ENCODE measurements at places on chromosomes 4 and X. TPM values are rescaled to one million over a fixed set of nuclear protein-coding genes. Genes with fewer than 3 reads are reported as not detected.

Gene SPANXA2
- total RNA-seq = not detected

Gene TMEM47
- not detected for total RNA-seq

Gene CT45A10
- total RNA-seq = not detected

GRCh38 chr4:165716472-165716871 is 156.6 kb upstream of the TLL1 start:
- H3K4me3 ChIP-seq = no peak overlapping the region
- H3K4me1 ChIP-seq = no peaks in the 10 kb centered on the region
- H3K27me3 ChIP-seq = no peaks in the 10 kb centered on the region
- no peak for DNase-seq
- no peaks in the 10 kb centered on the region for H3K36me3 ChIP-seq

- H3K4me1 ChIP-seq = no peaks in the 10 kb centered on the region
- no peak overlapping the region for H3K4me3 ChIP-seq
- no peak overlapping the region for H3K27ac ChIP-seq
- no peaks in the 10 kb centered on the region for H3K36me3 ChIP-seq
- peaks cover 8% of the 10 kb centered on the region for H3K27me3 ChIP-seq
Observed at GRCh38 chr4:176387571-176387970, 67.8 kb downstream of the SPCS3 start.

- no peak overlapping the region for H3K4me3 ChIP-seq
- H3K4me1 ChIP-seq = peaks cover 7% of the 10 kb centered on the region
- H3K27ac ChIP-seq = peak overlapping the region; percentile 67
- no peak for DNase-seq
- no peaks in the 10 kb centered on the region for H3K36me3 ChIP-seq
Observed at GRCh38 chr4:40150932-40151331, 45.9 kb upstream of the RHOH start.

DNA sequence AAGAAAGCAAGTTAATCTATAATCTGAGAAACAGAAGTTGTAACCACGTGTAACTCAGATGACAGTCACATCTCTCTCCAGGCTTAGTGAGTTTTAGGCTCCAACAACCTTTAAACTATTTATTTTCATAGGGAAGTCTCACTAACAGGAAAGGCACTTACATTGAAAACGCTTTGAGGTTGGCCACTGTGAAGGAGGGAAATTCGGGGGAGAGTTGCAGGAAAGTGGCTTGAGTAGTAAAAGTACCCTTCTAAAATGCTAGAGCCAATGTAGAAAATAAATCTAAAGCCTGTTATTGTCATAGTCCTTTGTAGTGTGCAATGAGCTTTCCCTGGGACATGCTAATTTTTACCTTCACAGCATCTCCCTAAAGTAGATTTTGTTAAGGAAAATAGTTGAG is 995 bp upstream of the NFXL1 start:
- H3K4me1 ChIP-seq = peaks cover 19% of the 10 kb centered on the region
- H3K4me3 ChIP-seq = peak overlapping the region; percentile 98
- DNase-seq = no peak
- H3K27ac ChIP-seq = no peak overlapping the region
- peaks cover 5% of the 10 kb centered on the region for H3K27me3 ChIP-seq

DNA sequence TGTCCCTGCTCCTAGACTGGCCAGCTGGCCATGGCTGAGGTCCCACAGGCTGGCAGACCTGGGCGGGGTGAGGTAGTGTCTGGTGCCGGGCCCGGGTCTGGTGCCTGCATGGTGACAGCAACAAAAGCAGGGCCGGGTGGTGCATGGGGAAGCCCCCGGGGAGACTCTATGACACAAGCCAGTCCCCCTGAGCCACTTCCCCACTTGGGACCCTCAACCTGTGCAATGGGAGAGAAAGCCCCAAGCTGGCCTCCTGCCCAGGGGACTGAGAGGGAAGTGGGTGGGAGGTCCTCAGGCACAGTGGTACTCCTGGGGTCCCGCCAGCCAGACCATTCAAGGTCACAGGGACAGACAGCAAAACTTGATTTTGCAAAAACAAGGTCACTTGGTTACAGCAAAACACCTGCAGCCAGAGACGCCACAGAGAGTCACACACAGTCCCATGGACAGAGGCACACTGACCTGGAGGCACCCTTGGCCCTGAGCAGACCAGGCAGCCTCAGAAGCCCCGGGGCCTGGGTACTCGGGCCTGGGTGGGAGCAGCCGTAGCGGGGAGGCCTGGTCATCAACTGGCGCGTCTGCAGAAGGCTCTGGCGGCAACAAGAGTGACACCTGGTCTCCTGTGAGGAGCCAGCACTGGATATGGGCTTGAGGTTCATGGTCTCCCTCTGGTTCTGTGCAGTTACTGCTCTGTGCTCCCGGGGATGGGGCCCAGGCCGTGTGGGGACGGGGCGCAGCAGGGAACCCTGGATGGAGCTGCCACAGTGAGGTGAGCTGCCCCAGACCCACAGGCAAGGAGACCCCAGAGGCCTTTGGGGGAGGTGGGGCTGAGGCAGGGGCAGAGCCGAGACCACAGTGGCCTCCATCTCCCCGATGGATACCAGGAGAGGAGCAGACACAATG is 60.6 kb downstream of the HTRA3 start:
- no peaks in the 10 kb centered on the region for H3K4me1 ChIP-seq
- H3K27me3 ChIP-seq = no peaks in the 10 kb centered on the region
- H3K4me3 ChIP-seq = no peak overlapping the region
- DNase-seq = no peak
- no peak overlapping the region for H3K27ac ChIP-seq
- no peaks in the 10 kb centered on the region for H3K36me3 ChIP-seq

GRCh38 chrX:19578956-19579355 is 63.6 kb upstream of the MAP3K15 start:
- peak overlapping the region; percentile 21 for H3K27ac ChIP-seq
- no peak overlapping the region for H3K4me3 ChIP-seq
- no peak for DNase-seq
- peaks cover 10% of the 10 kb centered on the region for H3K4me1 ChIP-seq

GRCh38 chrX:119734897-119735339 is 23.5 kb upstream of the SOWAHD start:
- H3K4me3 ChIP-seq = no peak overlapping the region
- H3K27ac ChIP-seq = no peak overlapping the region
- H3K27me3 ChIP-seq = no peaks in the 10 kb centered on the region

Gene OPHN1
- total RNA-seq = 0.37 TPM

DNA sequence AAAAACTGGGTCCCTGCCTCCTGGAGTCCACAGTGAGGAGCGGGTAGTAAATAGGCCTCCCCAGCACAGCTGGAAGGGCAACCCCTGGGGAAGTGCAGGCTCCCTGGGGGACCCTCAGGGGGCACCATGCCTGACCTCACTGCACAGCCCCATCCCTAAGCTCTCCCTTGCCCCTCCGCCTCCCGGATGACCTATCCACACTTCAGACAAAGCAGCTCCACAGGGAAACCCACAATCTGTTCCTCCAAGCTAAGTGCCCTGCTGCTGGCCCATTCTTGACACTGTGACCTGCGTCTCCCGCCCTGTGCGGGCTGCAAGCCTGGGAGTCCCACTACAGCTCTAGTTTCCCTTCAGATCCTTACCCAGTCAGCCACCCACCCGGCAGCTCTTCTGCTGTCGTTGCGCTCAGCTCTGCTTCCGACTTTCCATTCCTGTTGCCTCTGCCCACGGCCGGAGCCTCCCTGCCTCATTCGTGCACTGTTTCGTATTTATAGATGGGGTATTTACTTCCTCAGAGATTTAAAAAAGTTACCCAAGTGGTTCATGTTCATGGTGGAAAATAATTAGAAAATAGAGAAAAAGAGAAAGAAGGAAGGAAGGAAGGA is 47.0 kb upstream of the STOX2 start:
- DNase-seq = no peak
- no peak overlapping the region for H3K27ac ChIP-seq
- H3K27me3 ChIP-seq = peaks cover 55% of the 10 kb centered on the region
- no peaks in the 10 kb centered on the region for H3K36me3 ChIP-seq

Gene MID1IP1
- 43.5 TPM for total RNA-seq

DNA sequence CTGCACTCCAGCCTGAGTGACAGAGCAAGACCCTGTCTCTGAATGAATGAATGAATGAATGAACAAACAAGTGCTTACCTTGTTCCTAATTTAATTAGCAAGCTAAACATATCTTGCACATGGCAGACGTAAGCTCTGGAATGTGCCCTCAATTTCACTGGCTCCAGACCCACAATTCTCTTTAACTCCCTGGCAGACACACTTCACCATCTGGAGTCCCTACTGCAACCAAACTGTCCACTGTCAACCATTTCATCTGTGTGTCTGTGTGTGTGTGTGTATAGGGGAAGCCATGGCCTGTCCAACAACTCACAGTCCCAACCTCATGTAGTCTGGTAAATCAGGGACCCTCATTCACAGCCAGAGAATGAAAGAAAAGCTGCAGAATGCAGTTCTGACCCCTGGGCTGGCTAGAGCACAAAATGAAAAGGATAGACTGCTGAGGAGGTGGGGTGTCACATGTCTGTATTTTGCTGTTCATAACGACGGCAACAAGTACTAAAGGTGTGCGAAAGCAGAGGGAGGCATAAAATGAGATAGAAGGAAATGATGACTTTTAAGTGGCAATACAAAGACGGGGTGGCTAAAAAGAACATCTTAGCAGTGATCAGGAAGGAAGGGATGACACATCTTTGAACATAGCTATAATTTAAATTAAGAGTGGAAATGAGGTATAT is 114.1 kb downstream of the TSPAN5 start:
- H3K27me3 ChIP-seq = no peaks in the 10 kb centered on the region
- H3K36me3 ChIP-seq = no peaks in the 10 kb centered on the region
- H3K4me1 ChIP-seq = peaks cover 4% of the 10 kb centered on the region
- no peak overlapping the region for H3K4me3 ChIP-seq
- no peak overlapping the region for H3K27ac ChIP-seq
- no peak for DNase-seq

DNA sequence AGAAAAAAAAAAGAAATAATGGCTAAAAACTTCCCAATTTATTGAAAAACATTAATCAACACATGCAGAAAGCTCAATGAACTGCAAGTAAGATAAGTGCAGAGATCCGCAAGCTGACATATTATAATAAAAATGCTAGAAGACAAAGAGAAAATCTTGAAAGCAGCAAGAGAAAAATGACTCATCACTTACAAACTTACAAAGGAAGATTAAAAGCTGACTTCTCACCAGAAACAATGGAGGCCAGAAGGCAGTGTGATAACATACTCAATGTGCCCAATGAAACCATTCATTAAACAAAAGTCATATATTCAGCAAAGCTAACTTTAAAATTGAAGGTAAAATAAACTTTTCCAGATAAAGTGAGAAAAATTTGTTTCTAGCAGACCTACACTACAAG is 7.3 kb upstream of the BRWD3 start:
- no peaks in the 10 kb centered on the region for H3K36me3 ChIP-seq
- no peak overlapping the region for H3K4me3 ChIP-seq
- no peaks in the 10 kb centered on the region for H3K27me3 ChIP-seq
- peaks cover 3% of the 10 kb centered on the region for H3K4me1 ChIP-seq

GRCh38 chr4:175411251-175411650 is 400.8 kb downstream of the GPM6A start:
- H3K36me3 ChIP-seq = no peaks in the 10 kb centered on the region
- no peaks in the 10 kb centered on the region for H3K4me1 ChIP-seq
- H3K27me3 ChIP-seq = no peaks in the 10 kb centered on the region
- no peak overlapping the region for H3K4me3 ChIP-seq
- H3K27ac ChIP-seq = no peak overlapping the region

DNA sequence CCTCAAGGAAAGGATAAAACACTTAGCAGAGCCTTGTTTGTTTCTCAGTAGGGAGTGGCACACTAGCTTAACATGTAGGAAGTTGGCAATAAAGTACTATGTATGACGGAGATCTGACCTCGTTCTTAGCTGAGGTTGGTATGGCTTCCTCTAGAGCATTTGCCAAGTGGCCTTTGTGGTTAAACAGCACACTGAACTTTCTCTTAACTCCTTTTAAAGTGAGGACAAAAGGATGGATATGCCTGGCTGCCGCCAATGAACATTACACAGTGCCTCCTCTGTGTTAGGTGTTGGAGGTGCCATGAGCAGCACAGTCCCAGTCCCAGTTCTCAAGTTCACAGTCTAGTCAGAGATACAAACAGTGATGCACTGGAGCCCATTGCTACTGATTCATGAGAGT is 54.4 kb downstream of the VGLL1 start:
- H3K36me3 ChIP-seq = no peaks in the 10 kb centered on the region
- peak overlapping the region; percentile 77 for H3K4me3 ChIP-seq
- DNase-seq = peak; percentile 25
- H3K27ac ChIP-seq = peak overlapping the region; percentile 94
- no peaks in the 10 kb centered on the region for H3K27me3 ChIP-seq

Gene LUZP4
- total RNA-seq = not detected

DNA sequence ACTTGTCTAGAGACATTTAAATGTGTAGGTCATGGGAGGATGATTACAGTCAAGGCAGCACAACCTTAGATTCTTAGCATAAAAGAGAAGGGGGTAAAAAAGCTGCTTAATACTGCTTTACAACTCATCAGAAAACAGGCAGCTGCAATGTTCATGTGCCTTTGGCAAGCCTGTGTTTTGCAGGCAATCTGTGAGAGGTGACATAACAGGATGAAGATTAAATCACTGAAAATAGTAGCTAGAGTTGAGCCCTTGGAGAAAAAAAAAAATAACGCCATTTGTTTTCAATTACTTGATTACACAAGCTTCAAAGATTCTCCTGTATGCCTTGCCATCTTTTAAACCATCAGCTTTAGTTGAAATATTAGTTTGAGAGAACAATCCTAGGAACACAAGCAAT is 847.6 kb upstream of the LCORL start:
- H3K4me1 ChIP-seq = no peaks in the 10 kb centered on the region
- no peaks in the 10 kb centered on the region for H3K27me3 ChIP-seq
- H3K27ac ChIP-seq = no peak overlapping the region
- no peaks in the 10 kb centered on the region for H3K36me3 ChIP-seq
- no peak overlapping the region for H3K4me3 ChIP-seq
- no peak for DNase-seq

- H3K4me3 ChIP-seq = no peak overlapping the region
- no peaks in the 10 kb centered on the region for H3K27me3 ChIP-seq
- DNase-seq = no peak
Observed at GRCh38 chr4:166315721-166316467, 442.9 kb downstream of the TLL1 start.

Gene PLAC1
- total RNA-seq = not detected

Gene ATP2B3
- total RNA-seq = not detected

DNA sequence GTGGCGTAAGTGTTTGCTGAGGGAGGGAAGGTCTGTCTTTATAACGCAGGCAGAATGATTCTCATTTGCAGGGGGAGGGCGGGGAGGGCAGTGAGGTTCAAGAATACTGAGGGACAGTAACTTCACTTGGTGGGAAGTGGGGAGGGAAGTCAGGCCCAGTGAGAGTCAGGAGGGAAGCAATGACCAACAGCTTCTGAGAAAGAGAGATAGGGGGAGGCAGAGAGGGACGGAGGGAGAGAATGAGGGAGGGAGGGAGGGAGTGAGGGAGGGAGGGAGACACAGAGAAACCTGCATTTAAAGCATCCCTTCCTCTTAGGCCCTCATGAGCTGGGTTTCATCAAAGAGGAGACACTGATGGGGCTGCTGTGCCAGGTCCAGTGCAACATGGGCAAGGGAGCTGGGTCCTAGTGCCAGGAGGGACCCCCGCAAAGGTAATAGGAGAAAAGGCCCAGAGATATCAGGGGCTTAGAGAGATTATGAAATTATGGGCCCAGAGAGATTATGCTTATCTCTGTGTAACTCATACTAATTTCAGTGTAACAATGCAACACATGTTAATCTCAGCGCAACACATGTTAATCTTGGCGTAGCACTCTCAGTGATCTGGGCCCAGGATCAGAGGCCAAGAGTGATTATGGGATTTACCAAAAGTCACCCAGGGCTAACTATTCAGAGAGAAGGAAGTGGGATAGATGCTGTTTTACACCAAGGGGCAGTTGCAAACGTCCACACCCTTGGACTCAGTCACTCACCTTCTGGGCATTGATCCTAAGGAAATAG is 112.1 kb downstream of the DRD5 start:
- peaks cover 31% of the 10 kb centered on the region for H3K27me3 ChIP-seq
- no peak overlapping the region for H3K4me3 ChIP-seq
- DNase-seq = no peak
- H3K4me1 ChIP-seq = no peaks in the 10 kb centered on the region
- H3K36me3 ChIP-seq = no peaks in the 10 kb centered on the region

All from T-helper 17 cell (primary cell).